ENCODE measurements at places on chromosomes 12 and 14.

GRCh38 chr12:724194-724855 is 28.1 kb upstream of the WNK1 start:
- peak; percentile 43 for DNase-seq

- no peak for DNase-seq
These were observed 16.4 kb downstream of the ACTN1 start for GRCh38 chr14:68962681-68963080.

GRCh38 chr12:131098178-131098981 is 144.7 kb downstream of the ADGRD1 start:
- DNase-seq = no peak

DNA sequence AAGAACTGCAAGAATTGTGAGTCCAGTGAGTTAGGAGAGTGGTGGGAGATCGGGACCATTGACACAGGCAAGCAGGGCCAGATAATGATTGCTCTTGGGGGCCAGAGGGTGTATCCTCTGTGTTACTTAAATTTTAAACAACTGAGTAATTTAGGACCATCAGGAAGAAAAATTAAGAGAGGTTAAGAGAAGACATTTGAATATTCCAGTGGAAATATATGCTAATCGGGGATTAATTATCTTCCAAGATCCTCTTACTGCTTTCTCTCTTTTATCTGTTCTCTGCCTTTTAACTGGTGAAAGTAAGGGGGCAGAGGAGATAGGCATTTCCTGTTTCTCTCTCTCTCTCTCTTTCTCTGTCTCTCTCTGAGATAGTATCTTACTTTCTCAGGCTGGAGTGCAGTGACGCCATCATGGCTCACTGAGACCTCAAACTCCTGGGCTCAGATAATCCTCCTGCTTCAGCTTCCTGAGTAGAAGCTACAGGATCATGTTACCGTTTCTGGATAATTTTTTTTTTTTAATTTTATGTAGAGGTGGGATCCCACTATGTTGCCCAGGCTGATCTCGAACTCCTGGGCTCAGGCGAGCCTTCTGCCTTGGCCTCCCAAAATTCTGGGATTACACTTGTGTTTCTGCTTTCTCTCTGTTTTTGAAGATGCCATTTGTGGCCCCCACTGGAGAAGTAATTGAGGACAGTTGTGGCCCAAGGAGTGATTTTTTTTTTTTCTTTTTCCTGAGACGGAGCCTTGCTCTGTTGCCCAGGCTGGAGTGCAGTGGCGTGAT is 85.1 kb downstream of the DIP2B start:
- peak; percentile 85 for DNase-seq

DNA sequence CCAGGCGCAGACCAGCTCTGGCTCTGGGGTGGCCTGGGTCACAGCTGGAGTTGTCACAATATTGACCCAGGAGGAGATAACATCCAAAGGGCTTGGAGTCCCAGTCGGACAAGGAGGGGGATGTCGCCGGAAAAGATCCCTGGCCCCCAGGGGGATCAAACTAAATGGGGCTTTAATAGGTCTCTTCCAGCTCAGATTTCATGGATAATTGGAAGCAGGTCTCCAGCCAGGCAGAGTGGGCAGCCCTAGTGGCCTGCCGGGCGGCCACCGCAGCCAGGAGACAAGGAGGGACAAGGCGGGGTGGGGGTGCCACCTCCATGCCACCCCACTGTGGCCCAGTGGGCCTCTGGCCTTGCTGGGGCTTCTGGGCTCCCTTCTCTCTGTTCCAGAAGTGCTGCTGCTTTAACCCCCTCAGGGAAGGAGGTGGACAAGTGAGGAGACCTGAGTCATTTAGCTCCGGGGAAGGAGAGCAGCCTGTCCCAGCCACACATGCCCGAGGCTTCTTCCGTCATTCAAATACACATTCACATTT is 23.1 kb upstream of the PGF start:
- no peak for DNase-seq

- DNase-seq = no peak
These were observed 58.2 kb downstream of the ETNK1 start for GRCh38 chr12:22683131-22683530.
